ENCODE measurements at places on chromosomes 11 and 22.
A peak's percentile ranks its signal among the peaks of the same experiment; 100 is the strongest.

DNA sequence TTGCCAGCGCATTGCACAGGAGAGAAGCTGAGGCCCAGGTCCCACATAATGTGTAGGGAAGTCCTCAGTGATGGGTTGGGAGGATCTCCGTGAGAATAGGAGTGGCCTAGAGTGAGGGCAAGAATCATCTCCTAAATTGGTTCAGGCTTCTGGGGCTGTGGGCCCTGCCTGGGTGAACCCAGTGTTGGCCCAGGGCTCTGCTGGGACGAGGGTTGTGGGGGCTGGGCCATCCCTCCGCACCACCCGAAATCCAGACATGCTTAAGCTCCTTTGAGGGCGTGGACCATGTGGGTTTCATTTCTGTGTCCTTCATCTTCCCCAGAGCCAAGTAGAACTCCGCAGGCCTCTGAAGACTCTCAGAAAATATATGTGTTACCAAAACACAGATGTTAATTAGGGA lies 3.7 kb downstream of the MICALL1 start:
- no peak for DNase-seq

DNA sequence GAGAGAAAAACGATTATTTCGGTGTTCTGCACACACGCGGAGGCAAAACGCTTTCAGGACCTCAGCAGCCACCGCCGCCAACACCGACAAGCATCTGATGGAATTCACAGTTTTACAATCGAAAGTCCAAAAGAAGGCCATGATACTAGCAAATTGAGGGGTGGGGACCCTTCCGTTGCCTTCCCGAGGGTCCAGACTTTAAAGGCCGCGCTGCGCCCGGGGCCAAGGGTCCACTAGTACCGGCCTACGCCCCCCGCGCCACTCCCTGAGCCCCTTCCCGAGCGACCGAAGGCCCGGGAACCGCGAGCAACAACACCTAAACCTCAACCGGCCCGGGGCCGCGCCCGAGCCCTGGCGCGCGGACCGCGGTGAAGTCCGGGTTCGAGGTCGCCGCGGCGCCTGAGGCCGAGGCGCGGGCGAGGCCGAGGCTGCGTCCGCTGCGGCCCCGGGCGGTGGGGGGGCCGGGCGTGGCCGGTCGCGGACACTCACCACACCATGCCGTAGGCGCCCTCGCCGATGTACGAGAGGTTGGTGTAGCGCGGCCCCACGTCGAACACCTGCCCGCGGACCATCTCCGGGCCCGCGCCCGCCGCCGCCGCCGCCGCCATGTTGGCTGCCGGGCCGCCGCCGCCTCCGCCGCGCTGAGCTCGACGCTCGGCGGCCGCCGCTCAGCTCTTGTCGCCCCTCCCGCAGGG lies 465 bp downstream of the MAPK1 start:
- no peak for DNase-seq

GRCh38 chr11:78000193-78000592 lies 5.7 kb upstream of the INTS4 start:
- no peak for DNase-seq

DNA sequence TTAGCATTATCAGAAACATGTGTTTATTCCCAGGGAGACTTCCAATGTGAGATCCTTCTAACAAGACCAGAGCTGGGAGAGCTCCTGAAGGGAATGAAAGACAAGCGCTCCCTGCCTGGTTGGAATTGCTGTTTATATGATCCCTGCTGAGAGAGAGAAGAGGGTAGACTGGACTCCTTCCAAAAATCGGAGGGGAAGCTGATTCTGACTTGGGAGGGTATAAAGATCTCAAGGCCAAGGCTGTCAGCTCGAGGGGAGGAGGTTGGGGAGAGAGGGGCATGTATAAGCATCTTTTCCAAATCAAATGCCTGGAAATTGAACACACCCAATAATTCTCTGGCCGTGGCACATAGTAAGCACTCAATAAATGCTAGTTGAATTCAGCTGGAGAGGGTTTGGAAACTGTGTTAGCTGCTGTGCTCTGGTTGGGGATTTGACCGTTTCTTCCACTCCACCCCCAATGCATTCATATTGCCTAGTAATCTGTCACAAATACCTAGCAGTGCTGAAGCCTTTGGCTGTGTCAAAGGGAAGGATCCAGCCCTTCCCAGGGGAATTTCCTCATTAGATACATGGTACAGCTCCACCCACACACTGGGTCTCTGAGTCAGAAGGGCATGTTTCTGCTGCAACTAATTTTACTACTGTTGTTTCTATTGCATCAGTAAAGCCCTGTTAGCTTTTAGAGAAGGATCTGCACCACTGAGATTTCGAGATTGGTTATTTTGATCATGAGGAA lies 61.5 kb downstream of the CACNG2 start:
- DNase-seq, result no peak

DNA sequence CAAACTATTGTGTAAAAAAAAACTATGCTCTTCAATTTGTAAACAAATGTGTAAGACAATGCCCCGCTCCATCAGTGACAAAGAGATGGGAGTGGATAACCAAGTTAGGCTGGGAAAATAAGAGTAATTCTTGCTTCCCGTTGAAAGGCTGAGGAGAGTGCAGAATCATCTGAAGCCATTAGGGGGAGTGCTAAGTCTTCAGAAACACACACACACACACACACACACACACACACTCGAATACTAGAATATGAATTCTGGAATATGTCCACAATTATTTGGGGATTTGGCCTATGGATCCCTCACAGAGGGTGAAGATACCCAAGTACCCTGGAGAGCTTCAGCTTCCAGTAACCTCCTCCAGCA lies 27.8 kb upstream of the ROBO3 start:
- DNase-seq, result no peak

DNA sequence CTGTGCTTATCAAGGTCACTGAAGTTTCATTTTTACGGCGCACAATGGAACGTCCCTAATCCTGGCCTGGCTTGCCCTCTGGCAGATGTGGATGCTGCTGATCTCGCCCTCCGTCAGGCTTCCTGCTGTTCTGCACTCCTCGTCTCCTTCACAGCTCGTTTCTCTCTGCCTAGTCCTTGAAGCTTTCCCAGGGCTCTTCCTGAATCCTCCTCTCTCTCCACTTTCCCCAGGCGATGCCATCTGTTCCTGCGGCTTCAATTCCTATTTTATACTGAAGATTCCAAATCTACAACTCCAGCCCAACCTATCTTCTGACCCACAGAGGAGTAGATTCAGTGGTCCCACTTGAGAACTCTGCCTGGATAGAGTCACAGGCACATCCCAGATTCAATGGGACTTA lies 14.2 kb downstream of the SLC22A8 start:
- DNase-seq, result no peak

DNA sequence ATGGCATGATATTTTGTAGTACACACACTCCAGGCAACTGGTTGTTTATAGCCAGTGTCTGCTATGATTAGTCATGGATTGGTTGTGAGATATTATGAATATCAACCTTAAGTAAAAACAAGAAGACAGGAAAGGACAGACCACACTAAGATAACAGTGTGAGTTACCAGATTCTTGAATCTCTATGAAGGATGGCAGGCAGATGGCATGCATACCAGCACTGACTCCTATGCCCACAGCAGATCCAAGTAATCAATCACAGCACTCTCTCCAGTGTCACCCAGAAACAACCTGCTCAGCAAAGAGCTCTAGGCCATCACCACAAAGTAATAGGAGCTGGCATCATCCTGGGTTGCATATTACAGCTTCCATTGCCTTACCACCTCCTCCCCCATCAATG lies 116.6 kb downstream of the GALNT18 start:
- DNase-seq, result no peak

DNA sequence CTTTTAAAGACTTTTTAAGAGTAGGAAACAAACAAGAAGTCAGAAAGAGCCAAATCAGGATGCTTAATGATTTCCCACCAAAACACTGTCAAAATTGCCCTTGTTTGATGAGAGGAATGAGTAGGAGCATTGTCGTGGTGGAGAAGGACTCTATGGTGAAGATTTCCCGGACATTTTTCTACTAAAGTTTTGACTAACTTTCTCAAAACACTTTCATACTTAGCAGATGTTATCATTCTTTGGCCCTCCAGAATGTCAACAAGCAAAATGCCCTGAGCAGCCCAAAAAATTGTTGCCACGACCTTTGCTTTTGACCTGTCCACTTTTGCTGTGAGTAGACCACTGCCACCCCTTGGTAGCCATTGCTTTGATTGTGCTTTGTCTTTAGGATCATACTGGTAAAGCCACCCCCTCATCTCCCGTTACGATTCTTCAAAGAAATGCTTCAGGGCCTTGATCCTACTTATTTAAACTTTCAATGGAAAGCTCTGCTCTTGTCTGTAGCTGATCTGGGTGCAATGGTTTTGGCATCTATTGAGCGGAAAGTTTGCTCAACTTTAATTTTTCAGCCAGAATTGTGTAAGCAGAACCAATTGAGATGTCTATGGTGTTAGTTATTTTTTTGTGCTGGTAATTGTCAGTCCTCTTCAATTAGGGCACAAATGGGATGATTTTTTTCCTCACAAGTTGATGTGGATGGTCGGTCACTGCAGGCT lies 67.2 kb downstream of the ADM start:
- DNase-seq, result no peak

GRCh38 chr11:16859651-16860050 lies 121.2 kb downstream of the C11orf58 start:
- DNase-seq, result no peak

GRCh38 chr22:45296628-45297297 lies 12.0 kb downstream of the UPK3A start:
- DNase-seq, result peak; percentile 19

- DNase-seq, result no peak
These were observed 201.1 kb upstream of the LRRC4C start for GRCh38 chr11:41660585-41660984.

GRCh38 chr22:22591348-22592299 lies 32.6 kb upstream of the PRAME start:
- DNase-seq, result no peak

DNA sequence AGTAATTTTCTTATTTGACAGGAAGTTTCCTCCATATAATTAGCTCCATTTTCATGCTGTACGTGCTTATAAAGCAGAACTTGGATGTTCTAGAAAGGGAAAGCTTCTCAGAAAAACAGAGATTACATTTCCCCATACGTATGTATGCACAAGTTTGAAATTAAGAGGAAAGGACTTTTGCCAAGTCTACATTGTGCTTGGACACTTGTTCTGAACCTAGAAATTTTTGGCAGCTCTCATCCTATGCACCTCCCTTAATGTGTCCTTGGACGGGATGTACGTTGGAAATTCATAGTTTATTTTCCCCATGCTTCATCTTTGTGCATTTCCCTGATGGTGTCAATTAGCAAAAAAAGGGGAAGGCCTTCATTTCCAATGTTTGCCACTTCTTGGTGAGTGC lies 322.7 kb downstream of the BLID start:
- DNase-seq, result no peak

GRCh38 chr22:31838917-31839316 lies 85.1 kb downstream of the DEPDC5 start:
- DNase-seq, result no peak

- DNase-seq, result no peak
These were observed 26.9 kb downstream of the B3GAT1 start for GRCh38 chr11:134385171-134385570.

DNA sequence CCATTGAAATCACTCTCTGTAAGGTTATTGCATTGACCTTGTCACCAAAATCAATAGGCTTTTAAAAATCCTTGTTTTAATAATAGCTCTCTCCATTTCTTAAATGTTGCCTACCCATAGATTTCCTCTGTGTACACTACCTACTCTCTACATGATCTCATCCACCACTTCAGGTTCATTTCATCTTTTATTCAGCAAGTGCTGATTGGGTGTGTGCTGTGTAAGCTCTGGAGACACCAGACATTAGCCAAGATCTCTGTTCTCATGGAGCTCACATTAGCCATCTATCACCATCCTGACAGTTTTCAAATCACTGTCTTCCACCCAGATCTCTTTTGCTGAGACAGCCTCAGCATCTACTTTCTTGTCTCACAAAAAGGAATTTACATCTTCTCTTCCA lies 4.4 kb upstream of the MS4A10 start:
- no peak for DNase-seq

- DNase-seq, result no peak
These were observed 27.4 kb downstream of the ZNF214 start for GRCh38 chr11:6992457-6993417.

GRCh38 chr11:10716122-10716521 lies 22.6 kb upstream of the IRAG1 start:
- no peak for DNase-seq

- no peak for DNase-seq
These were observed 569.9 kb upstream of the CADM1 start for GRCh38 chr11:116073854-116074837.

- no peak for DNase-seq
These were observed 936.2 kb upstream of the CHORDC1 start for GRCh38 chr11:91158891-91159537.

GRCh38 chr11:64447831-64448598 lies 89.1 kb downstream of the RPS6KA4 start:
- no peak for DNase-seq

DNA sequence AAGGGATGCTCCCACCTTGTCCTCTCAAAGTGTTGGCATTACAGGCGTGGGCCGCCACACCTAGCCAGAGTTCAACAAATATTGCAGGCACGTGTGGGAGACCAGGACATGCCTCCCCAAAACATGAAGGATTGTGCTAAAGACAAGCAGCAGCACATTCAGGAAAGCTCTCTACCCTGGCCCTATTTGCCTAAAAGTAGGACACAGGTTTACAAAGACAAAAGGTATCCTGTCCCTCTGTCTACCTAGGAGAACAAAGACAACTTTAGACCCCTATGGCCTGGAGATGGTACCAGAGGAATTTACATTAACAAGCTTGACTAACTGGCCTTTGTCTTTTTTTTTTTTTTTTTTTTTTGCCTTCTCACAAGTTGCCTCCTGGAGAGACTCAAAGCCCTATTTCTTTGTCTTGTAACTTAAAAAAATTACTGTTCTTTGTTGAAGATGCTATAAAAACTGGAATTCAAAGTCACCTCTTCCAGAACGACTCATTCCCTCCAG lies 859 bp upstream of the ACCS start:
- DNase-seq, result no peak

- DNase-seq, result no peak
These were observed 5.9 kb downstream of the TP53AIP1 start for GRCh38 chr11:128936606-128937251.

All from T-helper 9 cell (primary cell).